ENCODE measurements at places on chromosomes 2 and 18. TPM values are rescaled to one million over a fixed set of nuclear protein-coding genes. Genes with fewer than 3 reads are reported as not detected.

Gene WNT10A
- polyA plus RNA-seq, result 1.1 TPM

DNA sequence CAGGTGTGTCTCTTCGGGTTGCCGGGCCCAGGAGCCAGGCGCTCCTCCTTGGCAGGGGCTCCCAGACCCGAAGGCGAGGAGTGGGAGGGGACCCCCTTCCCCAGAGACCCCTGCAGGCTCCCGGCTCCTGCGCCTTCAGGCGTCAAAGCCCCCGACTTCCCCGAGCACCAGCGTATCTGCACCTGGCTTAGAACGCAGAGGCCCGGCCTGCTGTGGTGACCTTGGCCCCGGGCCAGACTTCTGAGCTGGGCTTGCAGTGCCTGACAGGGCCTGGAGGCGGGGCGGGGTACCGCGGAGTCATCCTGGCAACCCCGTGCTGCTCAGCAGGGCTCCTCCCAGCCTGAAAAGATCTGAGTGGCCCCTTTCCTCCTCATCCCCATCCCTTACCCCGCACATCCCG lies 27.0 kb downstream of the SKA1 start:
- no peaks in the 10 kb centered on the region for H3K4me1 ChIP-seq
- H3K4me3 ChIP-seq, result no peak overlapping the region
- no peaks in the 10 kb centered on the region for H3K27me3 ChIP-seq
- H3K27ac ChIP-seq, result no peak overlapping the region

Gene DYNAP
- polyA plus RNA-seq, result not detected

DNA sequence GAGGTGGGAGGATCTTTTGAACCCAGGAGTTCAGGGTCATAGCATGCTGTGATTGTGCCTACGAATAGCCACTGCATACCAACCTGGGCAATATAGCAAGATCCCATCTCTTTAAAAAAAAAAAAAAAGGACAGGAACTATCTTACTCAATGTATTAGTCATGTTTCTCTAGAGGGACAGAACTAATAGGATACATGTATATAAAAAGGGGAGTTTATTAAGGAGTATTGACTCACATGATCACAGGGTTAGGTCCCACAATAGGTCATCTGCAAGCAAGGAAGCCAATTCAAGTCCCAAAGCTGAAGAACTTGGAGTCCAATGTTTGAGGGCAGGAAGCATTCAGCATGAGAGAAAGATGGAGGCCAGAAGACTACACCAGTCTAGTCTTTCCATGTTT lies 18.8 kb upstream of the CASP10 start:
- DNase-seq, result no peak
- H3K27ac ChIP-seq, result no peak overlapping the region
- H3K4me1 ChIP-seq, result no peaks in the 10 kb centered on the region
- H3K4me3 ChIP-seq, result no peak overlapping the region
- H3K27me3 ChIP-seq, result no peaks in the 10 kb centered on the region

- DNase-seq, result no peak
- no peaks in the 10 kb centered on the region for H3K27me3 ChIP-seq
- no peak overlapping the region for H3K27ac ChIP-seq
- H3K4me3 ChIP-seq, result no peak overlapping the region
These were observed 3.9 kb downstream of the CHST10 start for GRCh38 chr2:100413571-100413970.

DNA sequence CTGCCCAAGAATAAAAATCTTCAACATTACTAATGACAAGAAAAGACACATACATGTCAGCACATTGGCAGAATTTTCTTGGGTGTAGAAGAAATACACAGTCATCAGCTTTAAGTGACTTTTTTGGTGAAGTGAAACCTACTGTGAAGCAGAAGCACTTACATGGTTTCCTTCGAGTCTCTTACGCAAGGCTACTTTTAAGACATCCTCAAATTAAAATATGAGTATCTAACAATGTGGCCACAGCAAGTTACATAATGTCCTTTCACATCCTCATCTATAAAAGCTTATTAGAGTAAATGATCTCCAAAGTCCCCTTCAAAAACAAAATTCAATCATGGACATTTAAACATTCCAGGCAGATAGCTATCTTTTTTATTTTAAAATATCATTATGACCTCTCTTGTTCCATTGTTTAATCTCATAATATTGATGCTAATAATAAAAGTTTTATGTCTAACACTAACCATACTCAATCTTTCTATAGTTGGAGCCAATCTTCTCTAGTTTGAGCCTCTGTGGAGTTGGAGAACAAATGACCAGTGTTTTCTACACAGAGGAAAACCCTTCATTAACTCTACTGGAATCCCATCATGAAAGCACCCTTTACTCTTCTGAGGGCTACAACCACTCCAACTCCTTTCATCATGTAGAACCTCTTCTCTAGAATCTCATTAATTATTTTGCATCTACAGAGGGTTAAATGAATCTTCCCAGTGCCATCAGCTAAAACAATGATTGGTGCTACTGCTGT lies 182.2 kb upstream of the ZFP36L2 start:
- no peaks in the 10 kb centered on the region for H3K27me3 ChIP-seq
- no peak overlapping the region for H3K4me3 ChIP-seq
- no peak for DNase-seq
- H3K4me1 ChIP-seq, result no peaks in the 10 kb centered on the region
- H3K27ac ChIP-seq, result no peak overlapping the region

- no peak for DNase-seq
- no peaks in the 10 kb centered on the region for H3K4me1 ChIP-seq
- no peak overlapping the region for H3K27ac ChIP-seq
- H3K27me3 ChIP-seq, result no peaks in the 10 kb centered on the region
These were observed 235.4 kb downstream of the TXNL1 start for GRCh38 chr18:56402872-56403516.

GRCh38 chr2:210363261-210363660 lies 48.3 kb upstream of the MYL1 start:
- no peak overlapping the region for H3K4me3 ChIP-seq
- H3K27ac ChIP-seq, result no peak overlapping the region
- no peaks in the 10 kb centered on the region for H3K4me1 ChIP-seq
- no peaks in the 10 kb centered on the region for H3K27me3 ChIP-seq
- H3K36me3 ChIP-seq, result no peaks in the 10 kb centered on the region
- DNase-seq, result no peak

Gene MOGAT1
- not detected for polyA plus RNA-seq

DNA sequence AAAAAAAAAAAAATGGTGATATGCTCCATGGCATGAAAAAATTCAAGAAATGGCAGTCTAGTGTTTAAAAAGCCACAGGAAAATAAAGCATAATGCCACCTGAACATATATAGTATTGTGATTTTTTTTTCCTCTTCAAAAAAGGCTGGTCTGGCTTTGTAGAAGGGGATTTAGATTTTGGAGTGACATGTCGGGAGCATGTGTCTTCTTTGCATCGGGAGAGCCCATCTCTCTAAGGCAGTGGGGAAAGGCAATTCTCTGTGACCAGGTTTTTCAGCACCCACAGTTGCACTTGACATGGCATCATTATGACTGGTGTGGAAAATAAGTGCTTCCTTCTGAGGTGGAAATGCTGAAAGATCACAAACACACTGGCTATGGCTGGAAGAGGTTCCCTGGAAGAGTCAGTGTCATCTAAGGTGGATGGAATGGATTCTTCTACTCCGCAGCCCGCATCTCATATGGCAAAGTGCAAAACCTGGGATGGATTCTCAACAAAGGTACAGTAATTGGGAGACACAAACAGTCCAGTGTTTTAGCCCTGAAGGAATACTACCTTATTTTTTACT lies 172.5 kb downstream of the AGAP1 start:
- H3K4me1 ChIP-seq, result no peaks in the 10 kb centered on the region
- H3K4me3 ChIP-seq, result no peak overlapping the region
- no peaks in the 10 kb centered on the region for H3K27me3 ChIP-seq
- H3K27ac ChIP-seq, result no peak overlapping the region
- no peaks in the 10 kb centered on the region for H3K36me3 ChIP-seq

Gene PRLH
- polyA plus RNA-seq, result not detected

GRCh38 chr2:119024152-119024551 lies 82.2 kb downstream of the MARCO start:
- H3K27ac ChIP-seq, result no peak overlapping the region
- no peaks in the 10 kb centered on the region for H3K27me3 ChIP-seq
- H3K4me1 ChIP-seq, result no peaks in the 10 kb centered on the region
- DNase-seq, result no peak

- H3K4me3 ChIP-seq, result peak overlapping the region; percentile 65
- H3K27ac ChIP-seq, result peak overlapping the region; percentile 43
- H3K4me1 ChIP-seq, result peaks cover 55% of the 10 kb centered on the region
- peak; percentile 73 for DNase-seq
- H3K27me3 ChIP-seq, result no peaks in the 10 kb centered on the region
These were observed 128.7 kb downstream of the NFATC1 start for GRCh38 chr18:79524181-79525078.
